EH (cell line): ENCODE measurements at places on chromosomes 12 and 14.

GRCh38 chr12:8145754-8146441 is 10.9 kb upstream of the ZNF705A start:
- peak; percentile 96 for DNase-seq

DNA sequence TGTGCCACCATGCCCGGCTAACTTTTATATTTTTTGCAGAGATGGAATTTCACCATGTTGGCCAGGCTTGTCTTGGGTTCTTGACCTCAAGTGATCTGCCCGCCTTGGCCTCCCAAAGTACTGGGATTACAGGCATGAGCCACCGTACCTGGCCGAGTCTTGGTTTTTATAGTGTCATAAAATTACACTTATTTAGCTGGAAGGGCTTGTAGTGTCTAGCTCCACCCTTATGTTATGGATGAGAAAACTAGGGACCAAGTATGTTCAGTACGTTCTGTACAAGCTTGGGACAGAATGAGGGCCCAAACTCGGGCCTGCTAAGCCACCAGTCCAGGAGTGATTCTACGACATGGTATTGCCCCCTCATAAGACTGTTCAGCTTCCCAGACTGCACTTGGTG is 35.1 kb downstream of the SYNE2 start:
- DNase-seq: no peak

DNA sequence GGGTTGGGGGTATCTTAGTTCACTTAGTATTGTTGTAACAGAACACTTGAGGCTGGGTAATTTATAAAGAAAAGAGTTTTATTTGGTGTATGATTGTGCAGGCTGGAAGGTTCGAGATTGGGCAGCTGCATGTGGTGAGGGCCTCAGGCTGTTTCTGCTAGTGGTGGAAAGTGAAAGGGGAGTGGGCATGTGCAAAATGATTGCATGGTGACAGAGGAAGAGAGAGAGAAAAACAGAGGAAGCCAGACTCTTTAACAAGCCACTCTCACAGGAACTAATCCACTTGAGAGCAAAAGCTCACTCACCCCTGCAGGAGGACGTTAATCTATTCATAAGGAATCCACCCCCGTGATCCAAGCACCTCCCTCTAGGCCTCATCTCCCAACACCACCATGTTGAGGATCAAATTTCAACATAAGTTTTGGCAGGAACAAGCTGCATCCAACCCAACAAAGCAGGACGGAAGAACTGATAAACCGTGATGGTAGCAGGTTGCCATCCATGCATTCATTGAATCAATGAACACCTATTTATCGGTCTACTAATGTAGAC is 165.0 kb upstream of the GZMB start:
- no peak for DNase-seq

- no peak for DNase-seq
These were observed 4.3 kb upstream of the ZFP36L1 start for GRCh38 chr14:68797121-68797670.

GRCh38 chr14:63855281-63855680 is 2.5 kb downstream of the SYNE2 start:
- DNase-seq: no peak

DNA sequence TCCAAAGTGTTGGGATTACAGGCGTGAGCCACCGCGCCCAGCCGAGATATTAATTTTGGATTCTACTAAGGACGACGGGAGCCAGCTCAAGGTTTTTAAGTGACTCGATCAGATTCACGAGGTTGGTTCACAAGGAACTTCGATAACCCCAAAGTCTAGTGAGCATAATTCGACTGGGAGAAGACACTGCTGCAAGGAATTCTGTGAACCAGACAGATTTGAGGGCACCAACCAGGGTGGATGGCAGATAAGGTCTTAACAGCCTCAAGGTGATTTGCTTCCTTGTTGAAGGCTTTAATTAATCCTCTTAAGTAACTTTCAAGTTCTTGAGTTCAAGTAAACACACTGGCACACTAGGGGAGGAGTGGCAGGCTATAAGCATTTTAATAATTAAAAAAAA is 1.1 kb upstream of the KLHDC2 start:
- no peak for DNase-seq

GRCh38 chr12:68115281-68115680 is 44.3 kb downstream of the IFNG start:
- no peak for DNase-seq

GRCh38 chr12:108144080-108144479 is 15.0 kb downstream of the WSCD2 start:
- DNase-seq: no peak

GRCh38 chr14:32710731-32711680 is 227.7 kb upstream of the NPAS3 start:
- DNase-seq: peak; percentile 63

DNA sequence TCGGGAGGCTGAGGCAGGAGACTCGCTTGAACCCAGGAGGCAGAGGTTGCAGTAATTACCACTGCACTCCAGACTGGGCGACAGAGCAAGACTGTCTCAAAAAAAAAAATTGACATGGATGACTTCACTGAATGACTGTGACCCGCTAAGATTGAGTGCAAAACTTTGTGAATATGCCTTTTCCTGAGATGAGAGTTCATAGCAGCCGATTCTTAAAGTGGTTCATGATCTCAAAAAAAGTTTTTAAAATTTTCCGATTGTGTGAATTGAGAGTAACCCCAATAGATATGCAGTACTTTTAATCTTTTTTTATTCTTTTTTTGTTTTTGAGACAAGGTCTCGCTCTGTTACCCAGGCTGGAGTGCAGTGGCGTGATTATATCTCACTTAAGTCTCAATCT is 1.2 kb downstream of the TCTN1 start:
- no peak for DNase-seq

DNA sequence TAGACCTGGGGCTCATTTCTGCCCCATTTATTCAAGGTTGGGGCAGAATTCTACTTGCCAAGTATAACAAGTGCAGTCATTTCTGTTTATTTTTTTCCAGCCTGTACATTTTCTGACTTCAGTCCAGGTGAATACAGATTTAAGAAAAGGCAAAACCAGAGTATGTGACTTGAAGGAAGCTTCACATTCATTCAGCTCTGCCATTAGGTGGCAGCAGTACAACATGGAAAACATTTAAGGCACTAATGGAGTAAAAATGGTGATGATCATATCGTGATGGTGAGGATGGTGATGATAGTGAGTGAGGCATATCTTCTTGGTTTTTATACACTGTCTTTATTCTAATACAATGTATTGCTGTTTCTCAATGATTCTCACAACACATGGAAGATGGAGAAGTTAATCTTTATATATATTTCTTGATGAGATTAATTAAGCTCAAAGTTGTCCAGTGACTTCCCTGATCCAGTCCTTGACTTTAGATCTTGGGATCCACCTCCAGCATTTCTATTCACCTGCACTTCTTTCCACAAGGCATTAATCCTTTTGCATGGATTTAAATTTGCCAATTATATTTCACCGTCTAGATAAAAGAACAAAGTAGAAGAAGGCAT is 176.7 kb upstream of the SEL1L start:
- peak; percentile 8 for DNase-seq

DNA sequence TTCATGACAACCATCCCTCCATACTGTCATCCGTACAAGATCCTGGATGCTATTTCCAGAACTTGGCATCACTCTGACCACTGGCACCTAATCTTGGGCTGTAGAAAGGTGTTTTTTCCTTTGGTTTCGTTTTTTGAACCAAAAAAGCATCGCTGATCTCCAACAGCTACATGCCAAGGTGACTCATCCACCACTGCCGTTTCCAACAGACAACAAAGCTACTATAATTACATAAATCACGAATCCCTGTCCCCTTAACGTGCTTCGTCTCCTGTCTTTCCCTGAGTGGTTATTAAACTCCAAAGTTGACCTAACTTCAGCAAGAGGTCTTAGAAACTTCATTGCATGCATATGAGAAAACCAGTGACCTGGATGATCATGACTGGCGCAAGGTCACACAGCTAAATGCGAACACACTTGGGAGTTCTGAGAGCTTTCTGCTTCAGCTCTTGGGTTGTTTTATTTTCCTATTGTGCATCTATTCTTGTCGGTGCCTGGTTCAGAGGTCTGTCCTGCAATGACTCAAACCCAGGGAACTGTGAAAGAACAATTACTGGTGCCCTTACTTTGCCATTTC is 99.9 kb downstream of the PPM1H start:
- DNase-seq: peak; percentile 70

GRCh38 chr12:49631336-49631907 is 8.1 kb downstream of the PRPF40B start:
- no peak for DNase-seq

GRCh38 chr14:63045234-63045611 is at the start of gene KCNH5:
Gene KCNH5 (minus strand): TSS chr14:63045458. CDS start chr14:63045186, 272 bp downstream.
- peak; percentile 47 for DNase-seq

DNA sequence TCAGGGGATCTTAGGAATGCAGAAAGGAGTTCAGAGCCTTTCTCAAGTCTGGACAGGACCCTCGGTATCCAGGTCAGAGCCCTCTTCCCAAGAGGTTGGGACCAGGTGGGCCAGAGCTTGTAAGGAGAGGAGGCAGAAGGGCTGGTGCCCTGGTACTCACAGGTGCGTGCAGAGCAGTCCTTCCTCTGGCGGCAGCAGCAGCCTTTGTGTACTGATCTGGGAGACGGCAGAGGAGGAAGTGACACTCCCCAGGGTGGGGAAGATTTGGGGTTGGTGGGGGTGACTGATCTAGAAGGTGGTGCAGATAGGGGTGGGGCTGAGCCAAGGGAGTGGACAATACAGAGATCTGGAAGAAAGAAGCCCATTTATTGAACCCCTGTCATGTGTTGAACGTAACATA is at the start of gene ITGB7:
ITGB7 (minus strand) TSS at position 210 of the 400 bp plus-strand sequence. CDS start 6,808 bp downstream, outside the sequence.
- DNase-seq: no peak

DNA sequence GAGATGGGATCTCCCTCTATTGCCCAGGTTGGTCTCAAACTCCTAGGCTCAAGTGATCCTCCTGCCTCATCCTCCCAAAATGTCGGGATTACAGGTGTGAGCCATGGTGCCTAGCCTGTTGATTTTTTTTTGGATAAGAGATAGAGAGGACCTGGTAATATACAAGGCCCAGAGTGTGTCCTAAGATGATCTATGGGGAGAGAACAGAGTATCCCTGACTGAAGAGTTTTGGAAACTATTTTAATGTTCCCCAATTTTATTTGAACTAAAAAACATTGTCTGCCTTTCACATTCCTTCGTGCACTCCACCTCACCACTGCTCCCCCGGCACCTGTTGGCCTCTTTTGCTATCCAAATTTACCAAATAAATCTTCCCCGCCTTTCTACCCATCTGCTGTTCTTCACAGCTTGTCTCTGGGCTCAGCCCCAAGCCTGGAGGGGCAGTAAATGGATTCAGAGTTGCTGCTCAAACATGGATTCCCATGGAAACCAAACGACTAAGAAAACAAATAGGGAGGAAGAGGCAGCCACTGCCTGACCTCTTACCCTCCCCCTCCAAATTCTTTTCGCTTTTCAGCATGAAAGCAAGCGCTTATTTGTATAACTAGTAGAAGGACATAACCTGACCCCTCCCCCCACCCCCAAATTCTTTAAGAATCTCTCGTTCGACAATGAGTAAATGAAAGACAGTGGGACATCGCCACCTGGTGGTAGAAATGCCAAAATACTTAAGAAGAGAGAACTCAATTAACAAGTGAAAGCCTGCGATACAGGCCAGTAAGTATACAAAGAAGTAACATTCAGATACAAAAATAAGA is 22.6 kb downstream of the OR10G3 start:
- DNase-seq: peak; percentile 97

DNA sequence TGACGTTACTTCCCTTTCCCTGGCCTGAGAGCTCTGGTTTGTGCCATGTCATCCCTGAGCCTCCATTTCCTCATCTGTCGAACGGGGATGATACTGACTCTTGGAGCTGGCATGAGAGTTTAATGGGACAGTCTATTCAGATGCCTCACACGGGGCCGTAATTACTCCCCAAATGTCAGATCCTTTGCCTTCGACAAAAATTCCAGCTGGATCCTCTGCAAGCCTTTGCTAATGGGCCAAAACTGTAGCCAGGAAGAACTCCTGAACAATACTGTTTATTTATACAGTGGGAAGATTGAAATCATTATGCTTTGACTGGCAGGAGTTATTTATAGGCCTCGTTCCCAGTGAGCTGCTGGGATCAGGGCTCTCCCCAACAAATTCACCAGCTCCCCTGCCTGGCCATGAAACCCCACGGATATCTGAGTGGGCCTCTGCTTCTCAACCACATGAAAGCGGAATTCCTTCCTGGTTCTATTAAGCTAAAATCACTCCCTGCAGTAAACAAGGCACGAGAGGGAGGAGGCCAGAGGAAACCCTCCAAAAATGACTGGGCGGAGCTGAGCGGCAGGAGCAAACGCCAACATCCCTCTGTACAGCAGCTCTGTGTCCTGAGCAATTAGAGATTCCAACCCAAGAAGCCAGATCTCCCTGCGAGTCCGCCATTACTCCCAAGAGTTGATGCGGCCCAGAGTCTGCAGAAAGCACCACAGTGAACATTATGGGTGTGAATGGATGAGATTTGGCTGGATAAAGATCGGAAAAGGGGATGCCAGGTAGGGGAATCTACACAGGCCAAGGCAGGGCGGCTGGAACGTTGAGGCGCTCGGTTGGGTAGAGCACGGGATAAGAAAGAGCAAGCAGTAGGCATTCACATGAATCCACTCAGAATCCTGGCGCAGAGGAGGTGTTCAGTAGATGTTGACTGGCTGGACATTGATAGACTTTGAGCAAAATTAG is 326.1 kb downstream of the BCL11B start:
- DNase-seq: no peak

DNA sequence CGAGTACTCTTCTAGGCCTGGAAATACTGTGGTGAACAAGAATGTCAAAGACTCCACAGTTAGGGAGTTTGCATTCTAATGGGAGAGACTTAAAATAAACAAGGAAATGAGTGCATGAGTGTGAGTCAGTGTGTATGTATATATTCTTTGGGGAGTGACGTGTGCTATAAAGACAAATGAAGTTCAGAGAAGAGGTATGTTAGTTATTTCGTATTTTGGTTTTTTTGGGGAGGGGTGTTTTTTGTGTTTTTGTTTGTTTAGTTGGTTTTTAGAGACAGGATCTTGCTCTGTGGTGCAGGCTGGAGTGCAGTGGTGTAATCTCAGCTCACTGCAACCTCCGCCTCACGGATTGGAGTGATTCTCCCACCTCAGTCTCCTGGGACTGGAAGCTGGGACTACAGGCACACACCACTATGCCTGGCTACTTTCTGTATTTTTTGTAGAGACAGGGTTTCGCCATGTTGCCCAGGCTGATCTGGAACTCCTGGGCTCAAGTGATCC is 74.3 kb downstream of the SRGAP1 start:
- peak; percentile 98 for DNase-seq

- DNase-seq: peak; percentile 20
These were observed 14.3 kb downstream of the MCRS1 start for GRCh38 chr12:49553512-49554088.

DNA sequence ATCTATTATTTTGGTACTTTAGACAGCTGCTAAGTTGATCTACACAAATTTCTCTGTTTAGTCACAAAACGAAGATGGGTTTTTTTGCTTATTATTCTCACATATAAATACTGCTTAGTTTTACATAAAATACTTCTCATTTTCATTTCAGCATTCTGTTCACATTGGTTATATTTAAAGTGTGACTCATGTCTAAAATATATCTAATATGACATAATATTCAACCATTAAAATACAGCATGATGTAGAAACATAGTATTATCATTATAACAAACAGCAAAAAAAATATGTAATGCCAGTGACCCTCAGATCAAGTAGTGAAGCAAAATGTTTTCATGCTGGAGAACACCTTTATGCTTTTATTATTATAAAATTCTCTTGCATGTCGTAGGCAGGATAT is 63.7 kb downstream of the SH2B3 start:
- DNase-seq: peak; percentile 62
